HCT116 (cell line): ENCODE measurements at places on chromosomes 4 and X. TPM values are rescaled to one million over a fixed set of nuclear protein-coding genes. Genes with fewer than 3 reads are reported as not detected.

DNA sequence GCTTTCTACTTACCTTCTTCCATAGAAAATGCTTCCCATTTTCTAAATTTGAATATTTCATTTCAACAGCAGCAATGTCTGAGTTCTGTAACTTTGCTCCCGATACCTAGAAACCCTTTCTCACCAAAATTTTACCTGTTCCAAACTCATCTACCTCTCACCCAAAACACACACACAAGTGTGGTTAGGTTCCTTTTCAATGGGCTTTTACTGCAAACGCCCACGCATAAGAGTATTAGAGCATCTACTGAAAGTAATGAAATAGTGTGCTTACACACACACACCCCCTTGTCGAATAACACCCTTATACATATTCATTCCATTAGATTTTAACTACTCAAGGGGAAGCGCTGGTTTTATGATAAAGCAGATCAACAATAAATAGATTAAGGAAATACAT lies 610.3 kb upstream of the AADAT start:
- no peak for DNase-seq

Gene RIPPLY1
- 0.27 TPM for total RNA-seq

Gene VBP1
- total RNA-seq = 77.3 TPM

Gene ARHGEF9
- total RNA-seq = 15.0 TPM

Gene RAB41
- not detected for total RNA-seq

DNA sequence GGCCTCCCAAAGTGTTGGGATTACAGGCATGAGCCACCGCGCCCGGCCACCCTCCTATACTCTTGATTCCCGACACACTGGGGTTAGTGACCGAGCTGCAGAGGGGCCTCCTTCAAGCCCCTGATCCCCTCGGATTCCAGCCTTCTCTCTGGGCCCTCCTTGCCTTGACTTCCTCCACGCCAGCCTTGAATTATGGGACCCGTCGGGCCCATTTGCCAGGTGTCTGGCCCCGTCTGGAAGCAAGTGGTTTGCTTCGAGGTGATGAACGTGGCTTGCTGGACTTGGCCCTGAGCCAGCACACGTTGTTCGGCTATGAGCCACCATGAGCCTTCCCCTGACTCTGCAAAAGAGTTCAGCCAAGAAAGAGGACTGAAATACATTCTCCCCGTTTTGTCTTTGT lies 37.4 kb upstream of the GRPEL1 start:
- DNase-seq = no peak

DNA sequence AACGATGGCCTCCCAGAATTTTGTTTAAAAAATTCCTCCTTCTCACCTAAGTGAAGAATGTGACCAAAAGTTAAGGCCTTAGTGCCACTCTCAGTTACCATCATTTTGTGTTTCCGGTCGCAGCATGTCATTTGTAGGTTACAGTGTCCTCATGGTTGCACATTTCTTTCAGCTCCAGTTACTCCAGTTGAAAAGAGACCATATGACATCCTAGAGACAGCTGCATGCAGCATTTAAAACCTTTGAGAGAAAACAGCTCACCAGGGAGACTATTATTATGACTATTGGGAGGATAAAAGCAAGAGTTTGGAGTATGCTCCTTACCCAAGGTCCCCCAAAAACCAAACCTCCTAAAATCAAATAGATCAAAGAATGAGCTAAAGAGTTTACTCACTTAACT lies 45.8 kb downstream of the MGARP start:
- no peak for DNase-seq

DNA sequence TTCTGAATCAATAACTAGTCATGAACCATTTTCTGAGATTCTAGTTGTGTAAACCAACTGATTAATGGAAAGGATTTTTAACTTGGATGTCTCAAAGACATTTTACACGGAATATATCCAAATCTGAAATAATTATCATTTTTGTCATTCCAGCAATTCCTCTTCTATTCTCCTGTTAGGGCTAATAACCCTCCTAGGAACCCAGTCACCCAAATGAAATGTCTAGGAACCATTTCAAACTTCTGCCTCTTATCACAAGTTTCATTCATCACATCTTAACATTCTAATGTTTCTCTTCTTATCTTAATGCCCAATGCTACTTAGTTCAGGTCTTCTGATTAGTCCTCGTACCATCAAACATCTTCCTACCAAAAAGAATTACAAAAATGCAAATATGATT lies 639.8 kb downstream of the DMD start:
- DNase-seq = no peak

DNA sequence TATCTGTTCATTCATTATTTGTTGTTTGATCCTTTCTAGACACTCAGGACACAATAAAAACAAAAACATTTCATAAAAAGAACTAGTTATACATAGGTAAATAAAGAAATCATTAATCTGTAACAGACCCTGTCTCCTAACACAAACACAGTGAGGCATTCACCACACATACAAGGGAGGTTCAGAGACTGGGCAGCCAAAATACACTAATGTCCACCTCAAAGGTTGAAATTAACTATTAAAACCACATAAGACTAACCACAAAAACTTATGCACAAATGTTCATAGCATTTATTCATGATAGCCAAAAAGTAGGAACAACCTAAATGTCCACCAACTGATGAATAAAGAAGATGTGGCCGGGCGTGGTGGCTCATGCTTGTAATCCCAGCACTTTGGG lies 7.8 kb downstream of the PAPSS1 start:
- no peak for DNase-seq

- no peak for DNase-seq
These were observed 33.3 kb upstream of the ARSJ start for GRCh38 chr4:114012749-114013148.

DNA sequence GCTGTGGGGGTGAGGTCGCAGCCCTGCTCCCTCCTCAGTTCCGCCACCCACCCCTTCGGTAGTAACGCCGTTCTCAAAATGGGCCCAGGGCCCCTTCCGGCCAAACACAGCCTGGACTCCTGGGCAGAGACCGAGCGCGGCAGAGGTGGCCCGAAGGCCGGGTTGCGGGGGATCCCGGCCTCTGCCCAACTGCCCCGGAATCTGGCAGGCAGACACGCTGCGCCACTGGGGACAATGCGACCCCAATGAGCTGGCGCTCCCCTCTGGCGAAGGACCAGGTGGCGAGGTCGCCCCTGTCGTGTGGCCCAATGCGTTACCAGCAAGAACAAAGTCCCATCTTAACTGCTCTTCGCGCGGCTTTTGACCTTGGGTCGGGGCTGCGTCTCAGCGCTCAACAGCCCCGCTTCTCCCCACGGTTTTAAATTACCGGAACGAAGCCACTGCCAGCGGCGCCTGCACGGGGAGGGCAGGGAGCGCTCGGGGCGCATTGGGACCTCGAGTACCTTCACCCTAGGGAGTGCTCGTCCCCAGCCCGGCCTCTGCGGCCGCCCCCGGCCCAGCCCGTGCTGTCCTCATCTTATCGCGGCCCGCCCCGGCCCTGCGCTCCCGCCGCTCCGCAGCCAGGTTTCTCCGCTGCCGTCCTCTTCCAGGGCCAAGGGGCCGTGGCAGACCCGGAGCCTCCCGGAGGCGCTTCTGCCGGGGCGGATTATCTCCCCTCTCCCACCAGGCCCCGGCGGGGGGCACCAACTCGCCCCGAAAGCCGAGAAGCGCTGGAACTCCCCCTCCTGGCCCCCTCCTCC lies 22.2 kb upstream of the HMX1 start:
- DNase-seq = no peak

DNA sequence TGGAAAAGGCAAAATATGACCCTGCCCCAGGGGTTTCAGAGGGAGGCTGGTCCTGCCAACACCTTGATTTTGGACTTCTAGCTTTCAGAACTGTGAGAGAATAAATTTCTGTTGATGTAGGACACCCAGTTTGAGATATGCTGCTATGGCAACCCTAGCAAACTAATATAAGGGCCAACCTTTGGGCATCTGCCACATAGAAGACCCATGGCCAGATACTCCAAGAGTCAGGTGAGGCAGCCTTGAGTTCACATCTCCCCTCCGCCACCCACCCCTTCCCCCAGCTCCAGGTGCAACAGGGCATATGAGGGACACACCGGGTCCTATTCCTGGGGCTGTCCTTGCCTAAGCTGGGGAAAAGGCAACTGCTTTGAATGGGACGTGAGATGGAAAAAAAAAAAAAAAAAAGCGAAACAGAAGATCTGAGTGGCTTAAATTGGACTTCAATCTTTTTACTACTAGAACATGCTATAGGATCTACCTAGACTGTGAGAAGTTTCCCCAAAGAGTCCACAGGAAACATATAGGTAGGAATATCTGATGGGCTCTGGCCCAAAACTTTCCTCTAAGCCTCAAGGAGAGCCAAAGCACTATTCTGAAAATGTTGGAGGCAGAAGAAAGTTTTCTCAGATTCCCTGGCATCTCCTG lies 56.5 kb upstream of the PROM1 start:
- DNase-seq = no peak

Gene TFE3
- total RNA-seq = 17.1 TPM

- DNase-seq = no peak
These were observed 34.0 kb upstream of the TBC1D9 start for GRCh38 chr4:140790171-140790570.

GRCh38 chr4:73213916-73214653 lies 44.5 kb downstream of the ANKRD17 start:
- DNase-seq = no peak

Gene F9
- total RNA-seq = not detected

Gene SUPT20HL2
- not detected for total RNA-seq

Gene SLC34A2
- total RNA-seq = 2.2 TPM

GRCh38 chrX:85698921-85699320 lies 319.5 kb upstream of the POF1B start:
- no peak for DNase-seq
